ENCODE measurements at places on chromosomes 11 and 22.

DNA sequence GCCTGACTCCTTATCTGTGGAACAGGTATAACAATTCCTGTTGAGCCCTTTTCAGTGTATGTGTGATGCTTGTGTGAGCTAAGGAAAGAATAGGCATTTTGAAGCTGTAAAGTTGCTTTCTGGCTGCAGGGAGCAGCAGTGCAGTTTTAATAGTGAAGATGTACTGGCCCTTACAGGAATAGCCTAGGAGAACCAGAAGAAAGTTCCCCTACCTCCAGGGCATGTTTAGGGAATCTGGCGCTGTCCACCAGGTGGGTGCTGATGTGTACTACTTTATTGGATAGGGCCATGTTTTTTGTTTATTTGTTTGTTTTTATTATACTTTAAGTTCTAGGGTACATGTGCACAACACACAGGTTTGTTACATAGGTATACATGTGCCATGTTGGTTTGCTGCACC is 11.5 kb downstream of the BMAL1 start:
- H3K4me3 ChIP-seq = no peak overlapping the region
- H3K36me3 ChIP-seq = no peaks in the 10 kb centered on the region
- no peak overlapping the region for H3K27ac ChIP-seq
- H3K4me1 ChIP-seq = peaks cover 3% of the 10 kb centered on the region

DNA sequence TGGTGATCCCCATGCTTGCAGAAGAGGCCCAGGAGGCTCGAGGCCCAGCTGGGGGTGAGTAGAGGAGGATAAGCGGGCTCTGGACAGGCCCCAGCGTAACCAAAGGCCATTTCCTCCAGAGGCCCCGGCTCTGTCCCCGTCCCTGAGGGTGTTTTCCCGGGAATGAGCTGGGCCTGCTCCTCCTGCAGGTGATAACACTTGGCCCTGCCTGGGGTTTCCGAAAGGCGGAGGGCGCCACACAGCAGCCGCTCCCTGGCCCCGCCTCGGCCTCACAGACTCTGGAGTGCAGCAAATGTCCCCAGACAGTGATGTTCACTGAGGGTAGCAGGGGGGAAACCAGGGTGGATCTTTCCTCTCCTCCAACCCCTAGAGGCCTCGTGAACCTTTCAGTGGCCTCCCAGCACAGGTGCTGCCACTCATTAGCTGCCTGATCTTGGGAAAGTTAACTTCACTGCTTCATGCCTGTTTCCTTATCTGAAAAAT is 10.5 kb upstream of the MGAT3 start:
- no peaks in the 10 kb centered on the region for H3K36me3 ChIP-seq
- no peak overlapping the region for H3K27ac ChIP-seq
- H3K27me3 ChIP-seq = no peaks in the 10 kb centered on the region

GRCh38 chr11:126522152-126522551 is 166.7 kb downstream of the ST3GAL4 start:
- DNase-seq = peak; percentile 19
- H3K27ac ChIP-seq = no peak overlapping the region
- no peaks in the 10 kb centered on the region for H3K27me3 ChIP-seq
- no peaks in the 10 kb centered on the region for H3K36me3 ChIP-seq
- H3K4me3 ChIP-seq = no peak overlapping the region

DNA sequence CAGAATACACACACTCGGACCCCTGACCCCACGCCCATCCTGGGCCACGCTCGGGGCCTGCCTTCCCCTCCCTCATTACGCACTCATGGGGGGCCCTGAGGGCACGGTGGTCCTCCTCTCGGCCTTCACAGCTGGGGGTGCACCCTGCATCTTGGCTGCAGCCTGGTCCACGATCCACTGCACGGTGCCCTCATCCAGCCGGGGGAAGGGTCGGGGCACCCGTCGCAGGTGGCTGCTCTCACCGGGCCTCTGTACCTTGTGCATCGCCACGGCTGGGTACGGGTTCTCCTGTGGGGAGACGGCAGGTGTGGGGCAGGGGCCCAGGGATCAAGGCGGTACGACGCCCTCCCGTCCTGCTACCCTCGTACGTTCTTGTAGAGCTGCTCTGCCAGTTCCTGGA is 10.4 kb downstream of the SBF1 start:
- no peak overlapping the region for H3K4me3 ChIP-seq
- H3K27me3 ChIP-seq = no peaks in the 10 kb centered on the region
- no peaks in the 10 kb centered on the region for H3K4me1 ChIP-seq
- DNase-seq = no peak
- peaks cover 32% of the 10 kb centered on the region for H3K36me3 ChIP-seq
- H3K27ac ChIP-seq = no peak overlapping the region

DNA sequence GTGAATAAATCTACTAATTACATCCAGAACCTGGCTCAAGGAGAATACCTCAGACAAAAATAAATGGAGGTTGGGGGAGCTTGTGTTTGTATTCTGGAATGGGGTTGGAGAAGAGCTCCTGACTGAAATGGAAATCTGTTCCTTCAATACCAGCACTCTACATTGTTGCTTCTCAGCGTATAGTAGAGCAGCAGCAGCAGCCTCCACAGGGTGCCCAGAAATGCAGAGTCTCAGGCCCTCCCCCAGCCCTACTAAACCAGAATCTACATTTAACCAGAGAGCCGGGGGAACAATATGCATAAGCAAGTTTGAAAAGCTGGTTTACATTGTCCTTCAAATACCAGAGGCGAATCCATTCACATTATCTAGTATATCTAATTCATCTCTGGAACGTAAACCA is 474.8 kb downstream of the NTM start:
- no peaks in the 10 kb centered on the region for H3K4me1 ChIP-seq
- no peak for DNase-seq
- H3K27ac ChIP-seq = no peak overlapping the region
- H3K4me3 ChIP-seq = no peak overlapping the region
- no peaks in the 10 kb centered on the region for H3K27me3 ChIP-seq

- H3K27me3 ChIP-seq = no peaks in the 10 kb centered on the region
- no peak for DNase-seq
- H3K4me3 ChIP-seq = peak within 1 kb of the TSS; percentile 3
- no peak within 1 kb of the TSS for H3K27ac ChIP-seq
- H3K36me3 ChIP-seq = peaks cover 4% of the 10 kb centered on the region
Measured at GRCh38 chr22:30574095-30574981, at the start of gene GAL3ST1. Gene GAL3ST1, minus strand, starts transcription at chr22:30574665. Its CDS starts 17,273 bp downstream, at chr22:30557392.

DNA sequence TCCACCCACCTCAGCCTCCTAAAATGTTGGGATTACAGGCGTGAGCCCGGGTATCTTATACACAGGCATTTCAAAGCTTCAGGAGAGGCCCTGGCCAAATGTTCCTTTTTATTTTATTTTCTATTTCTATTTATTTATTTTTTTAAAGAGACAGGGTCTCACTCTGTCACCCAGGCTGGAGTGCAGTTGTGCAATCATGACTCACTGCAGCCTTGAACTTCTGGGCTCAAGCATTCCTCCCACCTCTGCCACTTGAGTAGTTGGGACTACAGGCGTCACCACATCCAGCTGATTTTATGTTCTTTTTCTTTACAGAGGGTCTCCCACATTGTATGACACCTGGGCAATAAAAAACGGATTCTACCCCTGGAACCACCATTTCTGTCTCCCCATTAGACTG is 71.2 kb downstream of the FBXO7 start:
- no peak overlapping the region for H3K27ac ChIP-seq
- H3K27me3 ChIP-seq = no peaks in the 10 kb centered on the region
- DNase-seq = no peak
- H3K36me3 ChIP-seq = no peaks in the 10 kb centered on the region

GRCh38 chr11:63837027-63837688 is 1.8 kb upstream of the MARK2 start:
- peak; percentile 79 for DNase-seq
- H3K27me3 ChIP-seq = no peaks in the 10 kb centered on the region
- H3K4me3 ChIP-seq = no peak overlapping the region
- H3K4me1 ChIP-seq = no peaks in the 10 kb centered on the region
- no peak overlapping the region for H3K27ac ChIP-seq
- H3K36me3 ChIP-seq = no peaks in the 10 kb centered on the region

DNA sequence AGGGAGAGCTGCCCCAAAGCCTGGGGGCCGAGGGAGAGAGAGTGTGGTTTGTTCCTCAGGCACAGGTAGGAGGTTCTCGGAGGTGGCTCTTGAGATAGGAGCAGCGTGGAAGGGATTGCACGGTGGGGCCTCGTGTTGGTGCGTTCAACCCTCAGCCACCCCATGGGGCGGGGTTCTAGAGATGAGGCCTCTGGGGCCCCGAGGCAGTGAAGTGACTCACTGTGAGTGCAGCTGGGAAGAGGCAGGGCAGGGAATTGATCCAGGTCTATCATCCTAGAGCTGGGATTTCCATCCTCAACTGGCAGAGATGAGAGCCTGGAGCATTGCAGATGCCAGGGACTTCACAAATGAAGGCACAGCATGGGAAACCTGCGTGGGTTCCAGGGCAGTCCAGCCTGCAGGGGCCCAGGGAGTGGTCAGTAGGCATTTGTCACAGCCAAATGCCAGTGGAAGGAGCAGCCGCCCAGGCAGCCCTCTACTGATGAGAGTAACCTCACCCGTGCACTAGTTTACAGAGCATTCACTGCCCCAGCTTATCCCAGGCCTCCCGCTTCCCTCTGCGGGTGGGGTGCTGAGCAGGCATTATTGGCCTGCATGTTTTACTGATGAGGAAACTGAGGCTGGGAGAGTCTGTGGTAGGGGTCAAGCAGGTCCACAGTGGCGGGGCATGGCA is 5.1 kb upstream of the SMARCB1 start:
- no peak overlapping the region for H3K27ac ChIP-seq
- H3K4me3 ChIP-seq = no peak overlapping the region
- no peaks in the 10 kb centered on the region for H3K4me1 ChIP-seq
- H3K27me3 ChIP-seq = no peaks in the 10 kb centered on the region
- DNase-seq = no peak

GRCh38 chr22:43455846-43456245 is 44.0 kb downstream of the MPPED1 start:
- no peak overlapping the region for H3K4me3 ChIP-seq
- DNase-seq = no peak
- H3K4me1 ChIP-seq = no peaks in the 10 kb centered on the region

DNA sequence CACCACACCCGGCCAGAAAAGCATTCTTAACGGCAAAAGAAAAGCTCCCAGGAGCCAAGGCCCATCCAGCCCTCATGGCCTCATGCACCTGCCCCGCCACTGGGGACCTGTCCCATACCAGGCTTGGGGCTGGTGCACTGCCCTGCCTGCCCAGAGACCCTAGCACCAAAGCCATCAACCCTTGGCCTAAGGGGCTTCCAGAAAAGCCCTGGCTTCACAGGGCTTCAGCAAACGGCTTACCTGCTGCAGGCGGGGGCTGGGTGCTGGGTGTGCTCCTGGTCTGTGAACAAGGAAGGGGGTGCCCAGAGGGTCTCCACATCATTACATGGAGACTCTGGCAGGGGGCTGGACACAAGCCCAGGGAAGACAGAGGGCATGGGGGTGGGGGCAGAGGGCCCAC is 89.5 kb downstream of the CELSR1 start:
- H3K4me1 ChIP-seq = no peaks in the 10 kb centered on the region
- H3K4me3 ChIP-seq = no peak overlapping the region
- no peaks in the 10 kb centered on the region for H3K27me3 ChIP-seq
- no peak overlapping the region for H3K27ac ChIP-seq

DNA sequence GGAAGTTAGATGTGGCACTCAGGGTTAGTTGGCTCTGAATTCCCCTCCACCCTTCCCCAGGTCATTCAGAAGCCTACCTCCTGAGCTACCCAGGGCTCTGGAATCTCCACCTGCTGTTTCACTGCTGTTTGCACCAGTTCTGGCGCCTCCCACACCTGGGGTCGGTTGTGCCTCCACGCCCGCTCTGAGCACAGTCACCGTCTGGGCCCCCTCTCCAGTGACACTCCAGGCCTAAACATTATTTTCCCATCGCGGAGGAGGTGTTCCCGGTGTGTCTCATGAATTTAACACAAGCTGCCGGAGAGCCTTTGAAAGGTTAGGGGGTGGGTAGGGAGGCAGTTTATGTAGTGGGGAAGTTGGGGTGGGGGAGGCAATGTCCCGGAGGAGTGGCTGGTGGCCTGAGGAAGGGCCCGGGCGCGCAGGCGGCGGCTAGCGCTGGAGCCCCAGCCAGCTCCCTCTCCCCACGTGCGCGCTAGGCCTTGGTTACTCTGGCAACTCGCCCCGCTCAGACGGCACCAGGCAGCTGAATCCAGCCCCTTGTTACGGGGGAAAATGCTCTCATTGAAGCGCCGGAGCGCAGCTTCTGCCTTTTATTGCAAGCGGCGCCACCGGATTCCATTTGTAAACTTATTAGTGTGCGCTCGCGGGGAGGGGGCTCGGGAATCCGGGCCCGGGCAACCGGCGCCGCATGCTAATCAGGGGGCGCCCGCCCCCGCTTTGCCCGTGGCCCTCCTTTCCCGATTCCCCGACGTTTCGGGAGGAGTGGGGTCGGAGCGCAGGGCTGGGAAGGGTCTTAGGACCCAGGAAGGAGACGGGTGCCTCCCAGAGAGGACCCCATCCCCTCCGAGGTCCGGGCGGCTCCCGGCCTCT is 52.4 kb downstream of the GRIK4 start:
- no peaks in the 10 kb centered on the region for H3K27me3 ChIP-seq
- no peaks in the 10 kb centered on the region for H3K36me3 ChIP-seq
- H3K27ac ChIP-seq = no peak overlapping the region

GRCh38 chr22:19807914-19808872 is 46.5 kb downstream of the GNB1L start:
- peak; percentile 34 for DNase-seq
- H3K27me3 ChIP-seq = no peaks in the 10 kb centered on the region
- H3K4me1 ChIP-seq = no peaks in the 10 kb centered on the region
- H3K36me3 ChIP-seq = peaks cover 3% of the 10 kb centered on the region
- H3K27ac ChIP-seq = no peak overlapping the region
- no peak overlapping the region for H3K4me3 ChIP-seq

DNA sequence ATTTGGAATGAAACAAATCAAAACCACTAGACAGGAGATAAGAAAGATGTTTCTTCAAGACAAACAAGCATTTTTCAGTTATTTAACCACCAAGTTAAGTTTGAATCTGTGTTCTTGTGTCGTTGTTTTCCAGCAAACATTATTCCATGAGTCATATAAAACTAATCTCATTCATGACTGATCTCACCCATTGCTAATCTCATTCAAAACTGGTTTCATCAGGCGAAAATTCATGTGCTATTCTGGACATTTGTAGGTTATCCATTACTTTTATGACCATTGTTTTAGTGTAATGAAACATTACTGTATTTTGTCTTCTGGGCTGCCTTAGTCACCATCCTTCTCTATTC is 221.8 kb downstream of the DDX10 start:
- H3K27ac ChIP-seq = no peak overlapping the region
- no peaks in the 10 kb centered on the region for H3K27me3 ChIP-seq
- no peak for DNase-seq
- no peaks in the 10 kb centered on the region for H3K36me3 ChIP-seq
- H3K4me3 ChIP-seq = no peak overlapping the region
- H3K4me1 ChIP-seq = no peaks in the 10 kb centered on the region

DNA sequence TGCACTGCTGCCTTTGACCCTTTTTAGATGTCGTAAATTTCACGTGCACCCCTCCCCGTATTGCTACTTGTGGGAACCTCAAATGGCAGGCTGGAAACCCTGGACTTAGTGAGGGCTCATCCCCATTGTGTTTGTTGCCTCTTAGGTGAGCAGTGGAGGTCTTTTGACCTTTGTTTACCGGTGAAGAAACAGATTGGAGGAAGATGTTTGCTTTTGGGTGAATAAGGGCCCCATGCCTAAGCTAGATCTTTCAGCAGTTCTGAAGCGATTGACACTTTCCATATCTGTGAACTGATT is 782 bp downstream of the SMARCB1 start:
- H3K27ac ChIP-seq = no peak overlapping the region
- H3K27me3 ChIP-seq = no peaks in the 10 kb centered on the region
- H3K4me1 ChIP-seq = no peaks in the 10 kb centered on the region
- no peak for DNase-seq
